ENCODE measurements at places on chromosomes 1 and 21. TPM values are rescaled to one million over a fixed set of nuclear protein-coding genes. Genes with fewer than 3 reads are reported as not detected.

DNA sequence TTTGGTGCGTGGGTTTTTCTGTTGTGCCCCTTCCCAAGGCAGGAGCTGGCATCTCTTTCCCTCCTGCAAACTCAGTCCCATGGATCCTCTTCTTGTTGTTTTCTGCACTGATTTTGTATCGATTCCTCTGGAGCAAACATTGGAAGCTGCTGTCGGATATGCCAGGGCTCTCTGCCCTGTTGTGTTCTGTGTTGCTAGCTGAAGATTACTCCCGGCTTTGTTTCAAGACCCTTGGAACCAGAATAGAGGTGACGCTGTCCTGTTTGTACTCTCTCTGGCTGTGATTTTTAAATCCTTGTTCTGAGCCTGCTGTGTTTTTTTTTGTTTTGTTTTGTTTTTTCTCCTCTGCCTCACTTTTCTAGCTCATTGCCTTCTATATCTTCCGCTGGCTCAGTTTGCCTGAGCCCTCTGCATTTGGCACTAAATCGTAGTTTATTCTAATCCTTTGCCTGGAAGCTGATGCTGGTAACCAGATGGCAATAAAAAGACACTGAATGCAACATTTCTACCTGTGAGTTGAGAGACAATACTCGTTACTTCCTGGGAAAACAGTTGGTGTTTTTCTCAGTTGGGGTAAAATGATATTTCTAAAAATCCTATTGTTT is 67.0 kb downstream of the BACH1 start:
- no peak for DNase-seq

GRCh38 chr1:13749543-13750341 is 49.8 kb downstream of the PRDM2 start:
- DNase-seq = peak; percentile 60

- DNase-seq = no peak
These were observed 43.5 kb upstream of the JUN start for GRCh38 chr1:58827298-58827697.

DNA sequence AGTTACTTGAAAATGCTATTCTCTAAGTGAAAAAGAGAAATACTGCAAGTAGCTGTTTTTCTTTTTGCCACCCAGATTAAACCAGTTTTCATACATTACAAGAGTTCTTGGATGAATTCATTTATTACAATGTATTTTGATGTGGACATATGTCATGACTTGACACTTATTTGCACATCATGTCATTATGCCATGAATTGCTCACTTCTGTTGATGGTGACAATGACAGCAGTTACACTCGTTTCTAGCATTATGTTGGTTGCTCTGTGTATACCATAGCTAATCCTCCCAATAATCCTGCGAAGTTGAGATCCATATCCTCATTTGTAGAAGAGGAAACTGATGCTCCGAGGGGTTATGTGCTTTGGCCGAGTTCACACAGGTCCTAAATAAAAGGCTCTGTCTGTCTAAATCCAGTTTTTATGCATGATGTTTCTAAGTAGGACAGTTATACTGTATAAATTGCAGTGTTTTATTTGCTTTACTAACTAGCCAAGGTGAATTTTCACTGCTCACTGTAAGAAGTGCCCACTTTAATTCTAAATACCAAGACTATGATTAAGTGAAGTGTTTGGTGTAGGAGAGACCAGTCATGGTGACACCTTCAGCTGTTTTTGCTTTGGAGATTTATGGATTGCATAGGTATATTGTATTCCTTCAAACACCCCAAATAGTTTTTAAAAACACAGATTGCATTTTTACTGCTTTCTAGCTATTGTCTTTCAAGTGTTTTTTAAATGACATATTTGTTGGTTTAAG is 56.7 kb downstream of the PRDM2 start:
- no peak for DNase-seq

DNA sequence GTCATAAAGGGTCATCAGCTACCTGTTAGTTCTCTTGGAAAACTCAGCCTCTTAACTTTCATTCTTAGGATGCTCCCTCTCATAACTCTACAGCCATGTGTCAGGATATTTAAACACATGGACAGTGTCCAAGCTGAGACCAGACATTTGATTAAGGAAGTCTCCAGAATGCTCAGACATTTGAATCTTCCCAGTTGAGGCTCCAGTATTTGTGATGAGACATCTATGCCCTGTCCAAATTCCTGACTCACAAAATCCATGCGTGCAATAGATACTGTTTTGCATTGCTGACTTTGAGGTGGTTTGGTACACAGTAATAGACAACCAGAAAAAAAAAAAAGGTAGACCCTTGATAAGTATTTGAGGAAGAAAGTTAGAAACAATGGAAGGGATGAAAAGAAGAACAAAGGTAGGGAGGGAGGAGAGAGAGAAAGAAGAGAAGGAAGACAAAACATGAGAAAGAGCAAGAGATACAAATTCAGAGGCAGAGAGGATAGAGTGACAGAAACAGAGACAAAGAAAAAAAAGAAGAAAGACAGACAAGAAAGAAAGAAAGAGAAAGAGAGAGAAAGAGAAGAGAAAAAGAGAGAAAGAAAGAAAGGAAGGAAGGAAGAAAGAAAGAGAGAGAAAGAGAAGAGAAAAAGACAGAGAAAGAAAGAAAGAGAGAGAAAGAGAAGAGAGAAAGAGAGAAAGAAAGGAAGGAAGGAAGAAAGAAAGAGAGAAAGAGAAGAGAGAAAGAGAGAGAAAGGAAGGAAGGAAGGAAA is 275.5 kb upstream of the PRMT6 start:
- no peak for DNase-seq

The WDTC1 gene
- polyA plus RNA-seq = 37.5 TPM

All from left lung (tissue), 14 donors.